Stimulated activated CD4-positive, alpha-beta T cell treated with anti-CD3 and anti-CD28 coated beads, Interleukin-15, amount 100 ng/mL, for 1 hour (primary cell): ENCODE measurements at places on chromosomes 3 and 15.

DNA sequence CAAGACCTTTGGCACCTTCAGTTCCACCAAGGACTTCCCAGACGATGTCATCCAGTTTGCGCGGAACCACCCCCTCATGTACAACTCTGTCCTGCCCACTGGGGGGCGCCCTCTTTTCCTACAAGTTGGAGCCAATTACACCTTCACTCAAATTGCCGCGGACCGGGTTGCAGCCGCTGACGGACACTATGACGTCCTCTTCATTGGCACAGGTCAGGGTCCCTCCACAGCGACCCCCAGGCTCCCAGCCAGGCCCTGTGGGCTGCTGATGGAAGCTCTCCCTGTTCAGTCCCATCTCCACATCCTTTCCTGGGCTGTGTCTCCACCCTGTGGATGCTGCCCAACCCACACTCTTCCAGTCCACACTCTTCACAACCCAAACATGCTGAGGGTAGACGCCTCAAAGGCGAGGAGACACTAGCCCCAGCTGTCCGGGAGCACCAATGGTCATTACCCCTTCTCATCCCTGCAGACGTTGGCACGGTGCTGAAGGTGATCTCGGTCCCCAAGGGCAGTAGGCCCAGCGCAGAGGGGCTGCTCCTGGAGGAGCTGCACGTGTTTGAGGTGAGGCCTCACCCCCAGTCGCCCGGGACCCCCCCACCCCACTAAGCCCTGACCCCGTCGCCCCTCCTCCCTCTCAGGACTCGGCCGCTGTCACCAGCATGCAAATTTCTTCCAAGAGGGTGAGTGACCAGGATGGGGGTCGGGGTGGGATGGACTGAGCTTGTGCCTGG lies 4.3 kb upstream of the LSMEM2 start:
- peak; percentile 55 for DNase-seq

- no peak for DNase-seq
These were observed 17.1 kb downstream of the VIPR1 start for GRCh38 chr3:42519568-42519962.

- peak; percentile 78 for DNase-seq
These were observed at the start of gene AP3S2 for GRCh38 chr15:89893696-89894447. Gene AP3S2 (minus strand): TSS chr15:89893994. CDS start chr15:89893949, 45 bp downstream.

DNA sequence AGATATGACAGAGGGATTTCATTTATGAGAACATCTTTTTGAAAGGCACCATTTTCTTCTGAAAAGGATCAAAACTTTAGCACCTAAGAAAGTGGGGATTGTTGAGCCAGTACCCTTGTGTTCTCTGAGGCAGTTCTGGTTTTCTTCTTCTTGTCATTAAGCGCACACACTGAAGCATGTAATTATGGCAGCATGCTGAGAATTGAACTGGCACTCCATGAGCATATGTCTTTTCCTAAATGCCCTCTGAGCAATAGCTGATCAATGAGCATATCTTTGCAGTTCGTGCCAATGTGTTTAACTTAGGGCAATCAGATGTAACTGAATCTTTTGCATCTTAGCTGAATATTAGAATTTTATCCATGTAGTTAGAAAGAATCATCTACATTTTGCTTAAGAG lies 53.9 kb upstream of the VGLL3 start:
- DNase-seq, result no peak

DNA sequence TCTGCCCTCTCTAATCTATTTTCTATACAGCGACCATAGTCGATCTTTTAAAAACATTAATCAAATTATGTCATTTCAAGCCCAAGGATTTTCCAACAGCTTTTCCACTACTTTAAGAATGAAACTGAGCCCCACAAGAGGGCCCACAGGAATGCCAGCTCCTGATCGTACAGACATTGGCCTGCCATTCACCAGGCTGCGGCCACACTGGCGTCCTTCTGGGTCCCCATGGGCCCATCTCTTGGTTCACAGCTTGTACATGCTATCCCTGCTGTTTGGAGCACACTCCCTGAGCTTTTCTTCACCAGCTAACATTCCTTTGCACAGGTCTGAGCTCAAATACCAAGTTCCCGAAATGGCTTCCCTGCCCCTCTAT lies 149.6 kb downstream of the MYLK start:
- no peak for DNase-seq

- DNase-seq, result no peak
These were observed 60.2 kb downstream of the SCN5A start for GRCh38 chr3:38588995-38589937.

DNA sequence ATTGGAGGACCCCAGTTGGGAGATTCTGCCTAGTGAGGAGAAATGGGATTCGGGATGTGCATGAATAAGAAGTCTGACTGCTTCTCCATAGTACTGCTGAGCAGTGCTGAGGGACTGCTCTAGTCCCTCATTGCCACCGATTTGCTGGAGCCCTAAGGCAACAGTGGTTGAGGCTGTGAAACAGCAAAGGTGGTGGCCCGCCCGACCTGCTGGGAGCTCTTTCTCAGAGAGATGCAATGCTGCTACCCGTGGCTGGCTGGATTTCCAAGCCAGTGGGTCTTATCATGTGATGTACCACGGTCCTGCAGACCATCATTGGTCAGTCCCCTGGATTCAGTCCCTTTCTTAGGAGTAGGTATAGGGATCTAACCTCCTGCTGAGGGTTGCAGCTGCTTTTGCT lies 42.6 kb upstream of the GCSAM start:
- DNase-seq, result no peak

GRCh38 chr3:10702961-10703740 lies 112.9 kb upstream of the SLC6A11 start:
- no peak for DNase-seq

DNA sequence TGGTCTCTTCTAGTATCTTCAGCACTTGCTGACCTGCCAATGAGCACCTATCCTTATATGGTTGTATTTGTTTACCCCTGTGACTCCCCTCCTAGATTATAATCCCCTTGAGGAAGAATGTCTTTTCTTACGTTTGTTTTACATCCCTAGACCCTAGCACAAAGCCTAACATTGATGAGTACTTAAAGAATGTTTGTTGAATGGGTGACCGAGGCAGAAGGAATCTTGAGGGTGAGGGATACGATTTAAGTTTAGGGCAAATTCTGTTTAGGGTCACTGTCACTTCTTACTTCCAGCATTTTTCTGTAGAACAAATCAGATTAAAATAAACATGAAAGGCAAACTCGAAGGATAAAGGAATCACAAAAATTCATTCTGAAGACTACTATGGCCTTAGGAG lies 80.9 kb upstream of the FAM98B start:
- no peak for DNase-seq

DNA sequence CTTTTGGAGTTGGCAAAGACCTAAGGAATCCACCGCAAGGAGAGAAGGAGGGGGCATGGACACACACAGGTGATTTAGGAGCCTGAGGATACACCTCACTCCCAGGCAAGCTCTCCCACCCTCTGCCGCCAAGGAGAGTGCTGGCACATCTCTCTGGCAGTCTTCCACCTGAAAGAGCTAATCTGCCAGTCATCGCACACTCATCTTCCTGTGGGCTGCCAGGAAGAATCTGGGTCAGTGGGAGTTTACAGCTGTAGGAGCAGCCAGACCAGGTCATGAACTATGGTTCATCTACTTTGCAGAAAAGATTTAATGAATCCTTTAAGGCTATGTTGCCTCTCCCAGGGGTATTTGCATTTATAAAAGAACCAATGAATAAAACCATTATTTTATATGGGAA lies 170.6 kb upstream of the TSC22D2 start:
- no peak for DNase-seq

DNA sequence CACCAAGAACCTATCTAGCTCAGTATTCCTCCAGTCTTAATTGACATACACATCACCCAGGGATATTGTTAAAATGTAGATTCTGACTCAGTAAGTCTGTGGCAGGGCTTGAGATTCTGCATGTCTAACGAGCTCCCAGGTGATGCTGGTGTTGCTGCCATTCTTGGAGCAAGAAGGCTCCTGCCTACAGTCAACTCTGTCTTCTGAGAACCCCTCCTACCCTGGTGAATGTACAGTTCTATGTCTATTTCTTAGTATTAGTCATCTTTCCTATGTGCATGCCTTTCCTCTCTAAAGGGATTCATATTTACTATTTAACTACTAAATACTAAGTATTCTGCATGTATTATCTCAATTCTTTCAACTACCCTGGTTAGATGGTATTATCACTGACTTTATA lies 268.7 kb downstream of the EDEM1 start:
- DNase-seq, result no peak

- DNase-seq, result no peak
These were observed 229.9 kb downstream of the THRB start for GRCh38 chr3:24264748-24265158.

DNA sequence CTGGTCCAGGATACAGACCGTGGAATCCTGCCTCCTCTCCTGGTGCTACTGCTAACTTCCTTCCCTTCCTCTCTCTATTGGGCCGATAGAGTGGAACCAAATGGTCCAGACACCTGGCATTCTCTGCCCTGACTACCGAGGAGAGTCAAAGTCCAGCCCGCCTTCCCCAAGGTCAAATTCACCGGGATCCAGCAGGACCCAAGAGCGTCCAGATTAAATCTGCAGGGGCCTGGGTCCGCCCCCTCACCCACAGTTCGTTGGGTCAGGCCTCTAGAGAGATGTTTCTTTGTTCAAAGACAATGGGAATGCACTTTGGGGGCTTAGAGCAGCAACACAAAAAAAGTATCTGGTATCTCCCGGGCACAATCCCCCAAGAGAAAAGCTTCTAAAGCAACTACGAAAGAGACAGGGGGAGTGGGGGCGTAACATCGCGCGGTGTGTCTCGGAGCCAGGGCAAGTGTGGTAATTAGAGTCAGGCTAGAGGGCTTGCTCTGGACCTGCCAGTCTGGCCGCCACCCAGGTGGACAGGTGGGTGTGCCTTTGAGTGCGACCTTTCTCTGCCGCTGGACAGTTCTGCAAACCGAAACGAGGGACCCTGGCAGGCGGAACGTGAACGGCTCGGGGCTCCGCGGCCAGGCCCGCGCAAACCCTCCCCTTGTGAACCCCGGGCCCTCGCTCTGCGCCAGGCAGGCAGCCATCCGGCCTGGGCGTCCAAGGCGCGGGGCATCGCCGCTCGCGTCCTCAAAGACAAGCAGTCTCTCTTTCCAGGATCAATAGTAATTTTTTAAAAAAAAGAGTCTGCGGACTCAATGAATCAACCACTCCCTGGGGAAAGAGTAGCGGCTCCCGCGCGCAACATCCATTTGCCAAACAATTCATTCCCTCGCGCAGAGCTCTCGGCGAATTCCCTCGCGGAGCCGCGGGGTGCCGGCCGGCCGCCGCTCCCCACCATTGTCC lies 806 bp downstream of the KLHL25 start:
- no peak for DNase-seq

- DNase-seq, result no peak
These were observed 3.7 kb upstream of the NGRN start for GRCh38 chr15:90261811-90262210.

DNA sequence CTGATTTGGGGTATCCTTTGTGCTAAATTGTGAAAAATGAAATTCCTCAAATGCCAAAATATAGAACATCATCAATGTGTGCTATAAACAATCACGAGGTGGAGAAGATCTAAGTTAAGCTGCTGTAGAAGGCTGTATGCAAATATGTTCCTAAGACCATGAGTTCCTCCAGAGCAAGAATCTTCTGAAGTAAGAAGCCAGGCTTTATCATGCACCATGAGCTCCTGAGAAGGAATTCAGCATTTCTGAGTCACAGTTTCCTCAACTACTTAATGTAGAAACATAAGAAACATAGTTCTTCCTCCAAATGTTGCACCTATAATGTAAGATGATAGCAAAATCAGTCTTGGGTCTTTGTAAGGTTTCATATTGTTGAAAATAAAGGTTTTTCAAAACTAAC lies 241.7 kb upstream of the MDFIC2 start:
- DNase-seq, result no peak

DNA sequence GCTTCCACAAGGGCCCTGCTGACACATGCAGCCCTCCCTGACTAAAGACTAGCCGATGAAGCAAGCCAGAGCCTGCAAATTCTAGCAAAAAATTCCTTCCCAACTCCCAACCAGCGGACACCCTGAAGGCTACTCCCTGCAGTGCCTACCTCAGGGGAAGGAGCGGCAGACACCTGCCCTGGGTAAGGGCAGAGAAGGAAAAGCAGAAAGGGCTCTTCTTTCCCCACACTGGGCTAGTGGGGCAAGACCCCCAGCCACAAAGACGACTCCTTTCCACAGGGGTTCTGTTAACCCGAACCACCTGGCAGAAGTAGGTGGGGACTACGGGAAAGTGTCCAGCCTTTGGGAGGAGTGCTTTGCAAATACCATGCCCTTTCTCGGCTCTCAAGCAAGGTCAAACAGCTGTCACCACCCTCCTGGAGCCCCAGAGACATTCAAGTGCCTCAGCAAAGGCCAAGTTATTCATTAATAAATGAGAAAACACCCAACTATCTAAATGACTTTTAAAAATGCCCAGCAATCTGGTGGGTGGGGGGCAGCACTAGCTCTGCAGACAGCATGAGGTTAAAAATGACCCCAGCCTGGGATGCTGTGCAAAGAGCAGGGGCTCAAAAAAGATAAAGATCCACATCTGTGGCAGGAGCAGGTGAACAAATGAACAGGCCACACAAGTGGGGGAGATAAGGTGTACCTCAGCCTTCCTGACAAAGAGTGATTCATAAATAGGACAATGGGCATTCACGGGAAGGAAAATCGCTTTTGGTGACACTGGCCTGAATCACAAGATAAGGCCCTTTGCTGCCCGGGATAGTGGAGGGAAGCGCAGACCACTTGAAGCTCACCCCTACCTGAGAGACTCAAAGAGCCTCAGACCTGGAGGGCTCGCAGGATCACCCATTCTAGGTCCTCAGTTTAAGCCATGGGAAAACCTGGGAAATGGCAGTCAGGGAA lies 33.0 kb downstream of the CCDC12 start:
- no peak for DNase-seq

GRCh38 chr3:194757647-194758061 lies 72.0 kb downstream of the FAM43A start:
- no peak for DNase-seq

DNA sequence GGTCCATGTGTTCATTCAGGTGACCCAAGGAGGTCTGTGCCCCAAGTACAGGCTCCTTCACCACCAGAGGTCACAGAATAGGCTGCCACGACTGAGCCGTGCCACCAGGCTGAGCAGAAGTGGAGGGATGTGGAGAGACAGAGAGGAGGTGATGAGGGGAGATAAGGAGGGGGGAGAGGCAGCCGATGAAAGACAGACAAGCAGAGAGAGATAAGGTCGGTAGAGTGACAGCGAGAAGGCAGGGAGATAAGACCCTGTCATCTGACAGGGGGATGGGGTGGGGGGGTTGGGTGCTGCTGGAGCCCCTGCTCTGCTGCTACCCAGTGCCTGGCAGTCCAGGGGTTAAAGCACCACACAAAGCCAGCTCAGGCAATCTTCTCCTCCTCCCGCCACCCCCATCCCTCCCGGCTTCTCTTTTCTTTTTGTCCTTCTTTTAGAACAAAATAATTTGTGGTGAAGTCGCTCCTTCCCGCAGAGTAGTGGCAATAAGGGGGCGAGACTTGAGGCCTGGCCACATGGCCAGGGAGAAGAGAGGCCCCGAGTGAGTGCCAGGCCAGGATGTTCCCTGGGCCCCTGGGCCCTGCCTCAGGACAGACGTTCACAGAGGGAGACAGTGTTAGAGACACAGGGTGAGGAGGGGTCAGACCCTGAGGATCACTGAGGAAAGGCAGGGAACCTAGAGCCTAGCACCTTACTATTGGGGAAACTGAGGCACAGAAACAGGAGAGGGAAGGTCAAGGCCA lies 67.9 kb downstream of the CACNA2D2 start:
- no peak for DNase-seq
